ENCODE measurements at places on chromosomes 16 and 17.
A peak's percentile ranks its signal among the peaks of the same experiment; 100 is the strongest.

- DNase-seq, result no peak
Measured at GRCh38 chr17:46949291-46950174, 26.6 kb downstream of the GOSR2 start.

GRCh38 chr17:82019690-82020571 lies 2.7 kb downstream of the CENPX start:
- DNase-seq, result peak; percentile 37

- no peak for DNase-seq
Measured at GRCh38 chr16:31093132-31093703, 1.4 kb downstream of the VKORC1 start.

GRCh38 chr17:77597418-77598240 lies 360.9 kb upstream of the TNRC6C start:
- no peak for DNase-seq

- no peak for DNase-seq
Measured at GRCh38 chr16:1906846-1907165, 11.4 kb downstream of the HS3ST6 start.

DNA sequence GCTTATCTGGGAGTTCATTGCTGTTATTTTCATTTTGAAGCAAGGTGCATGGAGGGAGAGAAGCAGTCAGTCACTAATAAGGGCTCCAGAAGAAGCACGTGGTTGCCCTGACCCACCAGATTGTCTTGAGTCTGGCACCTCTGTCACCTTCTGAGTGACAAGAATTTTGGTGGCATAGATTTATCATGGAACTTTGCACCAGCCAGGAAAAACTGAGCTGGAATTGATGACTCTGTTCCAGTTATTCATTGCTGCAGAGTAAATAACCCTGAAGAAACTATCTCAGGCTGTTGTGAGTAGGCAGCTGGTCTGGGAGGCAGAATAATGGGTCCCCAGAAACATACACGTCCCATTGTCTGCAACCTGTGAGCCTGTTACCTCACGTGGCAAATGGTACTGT lies 44.8 kb downstream of the HSD17B2 start:
- DNase-seq, result no peak

DNA sequence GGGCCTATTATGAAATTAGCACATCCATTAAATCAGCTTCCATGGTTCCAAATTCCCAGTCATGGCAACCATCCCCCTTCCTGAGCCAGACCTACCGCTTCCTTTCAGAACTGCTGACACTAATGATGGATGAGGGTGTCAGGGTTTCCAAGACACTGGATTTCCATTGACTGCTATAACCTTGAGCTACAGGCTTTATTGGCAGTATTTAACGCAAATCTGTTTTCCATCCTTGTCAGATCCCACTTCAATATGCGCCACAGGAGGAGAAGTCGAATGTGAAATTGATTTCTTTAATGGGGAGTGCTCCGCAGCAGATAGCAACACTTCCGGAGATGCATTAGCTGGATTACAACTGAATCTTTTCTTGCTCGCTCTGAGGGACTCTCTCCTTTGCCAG lies 197.1 kb downstream of the HS3ST4 start:
- no peak for DNase-seq

- no peak for DNase-seq
Measured at GRCh38 chr17:8469964-8470363, 34.3 kb downstream of the NDEL1 start.

- no peak for DNase-seq
Measured at GRCh38 chr16:88907768-88908167, 41.3 kb upstream of the PABPN1L start.

- DNase-seq, result no peak
Measured at GRCh38 chr16:83269048-83269447, 538.7 kb upstream of the HSBP1 start.

GRCh38 chr16:1379304-1380076 lies 27.8 kb downstream of the GNPTG start:
- peak; percentile 32 for DNase-seq

DNA sequence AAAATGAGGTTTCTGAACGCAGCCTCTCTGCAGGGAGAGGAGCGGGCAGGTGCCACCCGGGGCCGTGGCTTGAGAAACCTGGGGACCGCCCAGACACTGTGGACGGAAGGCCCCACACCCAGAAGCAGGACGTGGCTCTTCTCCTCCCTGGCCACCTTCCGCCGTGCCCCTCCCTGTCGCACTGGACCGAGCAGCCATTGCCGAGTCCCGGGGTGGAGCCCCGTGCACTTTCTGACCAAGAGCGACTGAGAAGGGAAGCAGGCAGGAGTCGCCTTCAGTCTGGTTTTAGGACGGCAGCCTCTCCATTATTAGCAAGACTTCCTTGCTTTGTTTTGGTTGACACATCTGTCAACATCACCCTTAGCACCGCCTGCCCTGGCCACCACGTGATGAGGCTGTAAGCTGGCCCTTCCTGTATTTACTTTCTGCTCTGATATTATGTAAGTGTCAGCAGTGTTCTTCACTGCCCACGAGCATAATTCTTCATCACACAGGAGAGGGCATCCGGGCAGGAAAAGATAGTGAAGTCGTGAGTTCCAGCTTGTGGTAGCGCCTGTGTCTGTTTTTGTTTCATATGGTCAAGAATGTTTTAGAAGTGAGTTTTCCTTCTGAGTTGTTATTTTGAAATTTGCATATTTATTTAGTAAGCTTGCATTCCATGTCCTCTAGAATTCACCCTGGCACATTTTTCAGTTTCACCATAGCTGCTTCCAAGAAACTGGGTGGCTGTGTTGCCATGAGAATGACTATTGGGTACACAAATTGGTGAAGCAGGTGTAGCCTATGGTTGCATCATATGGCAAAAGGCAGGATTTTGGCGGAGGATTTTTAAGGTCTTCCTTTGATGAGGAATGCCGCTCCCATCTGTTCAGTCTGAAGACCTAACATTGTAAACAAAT lies 1.0 kb downstream of the HERPUD1 start:
- peak; percentile 13 for DNase-seq

- DNase-seq, result no peak
Measured at GRCh38 chr16:68700120-68700519, 37.0 kb upstream of the CDH1 start.

- no peak for DNase-seq
Measured at GRCh38 chr17:52145476-52145875, 13.0 kb downstream of the CA10 start.

DNA sequence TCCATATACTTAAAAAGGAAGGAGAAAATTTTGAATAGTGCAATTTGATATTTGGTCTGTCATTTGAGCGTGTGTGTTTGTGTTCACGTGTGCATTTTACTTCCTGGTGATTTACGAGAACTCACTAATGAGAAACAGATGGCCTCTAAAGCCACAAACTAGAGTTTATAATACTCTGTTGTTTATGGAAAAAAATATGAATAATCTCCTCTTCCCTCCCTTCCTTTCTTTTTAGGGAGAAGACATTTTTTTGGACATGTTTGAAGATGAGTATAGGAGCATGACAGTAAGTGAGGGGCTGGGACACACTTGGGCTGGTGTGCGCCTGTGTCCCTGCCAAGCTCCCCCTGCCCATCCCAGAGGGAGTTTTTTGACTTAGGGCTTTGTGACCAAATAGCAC lies 102.7 kb downstream of the CLEC16A start:
- no peak for DNase-seq

GRCh38 chr16:67658849-67659674 lies 998 bp downstream of the ACD start:
- no peak for DNase-seq

- no peak for DNase-seq
Measured at GRCh38 chr16:278863-279366, 1.5 kb upstream of the ARHGDIG start.

Data from stimulated activated CD8-positive, alpha-beta memory T cell treated with anti-CD3 and anti-CD28 coated beads, Interleukin-15, amount 100 ng/mL, for 1 hour (primary cell).